ENCODE measurements at places on chromosomes 5 and 9.

GRCh38 chr9:5186416-5187169, 1.2 kb upstream of the INSL6 start:
- DNase-seq = peak; percentile 26

GRCh38 chr5:64971513-64971912, 202.8 kb downstream of the CWC27 start:
- DNase-seq = no peak

DNA sequence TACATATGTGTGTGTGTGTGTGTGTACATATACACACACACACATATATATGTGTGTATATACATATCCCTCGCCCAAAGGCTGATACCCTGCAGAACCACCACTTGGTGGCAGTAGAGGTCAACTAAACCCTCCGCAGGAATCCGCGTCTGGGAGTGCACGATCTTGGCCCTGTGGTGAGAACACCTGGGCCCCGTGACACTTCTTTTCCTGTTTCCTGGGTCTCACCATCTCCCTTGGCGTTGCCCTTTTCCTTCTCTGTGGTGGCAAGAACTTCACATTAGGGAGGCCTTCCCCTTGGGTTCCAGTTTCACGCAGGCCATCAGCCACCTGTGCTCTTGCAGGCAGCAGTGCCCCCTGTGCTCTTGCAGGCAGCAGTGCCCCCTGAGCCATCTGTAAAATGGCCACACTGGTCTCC, 8.2 kb downstream of the IL9 start:
- peak; percentile 29 for DNase-seq

DNA sequence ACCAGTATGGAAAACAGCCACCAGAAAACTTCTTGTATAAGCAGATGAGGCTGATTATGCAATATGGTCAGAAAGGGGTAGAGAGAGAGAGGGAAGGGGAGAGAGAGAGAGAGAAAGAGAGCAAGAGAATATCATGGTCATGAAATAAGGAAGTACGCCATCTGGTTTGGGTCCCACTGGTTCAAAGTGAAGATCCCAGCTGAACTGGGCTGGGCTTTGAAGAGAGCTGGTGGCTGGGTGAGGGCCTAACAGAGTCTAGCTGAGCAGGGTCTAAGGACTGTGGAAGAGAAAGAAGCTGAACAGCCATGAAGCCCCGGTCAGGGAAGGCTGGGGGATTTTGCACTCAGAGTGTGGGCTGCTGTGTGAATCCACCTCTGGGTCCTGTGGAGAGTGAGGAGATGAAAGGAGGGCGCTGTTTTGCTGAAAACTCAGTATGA, 14.6 kb downstream of the TRIM14 start:
- no peak for DNase-seq

DNA sequence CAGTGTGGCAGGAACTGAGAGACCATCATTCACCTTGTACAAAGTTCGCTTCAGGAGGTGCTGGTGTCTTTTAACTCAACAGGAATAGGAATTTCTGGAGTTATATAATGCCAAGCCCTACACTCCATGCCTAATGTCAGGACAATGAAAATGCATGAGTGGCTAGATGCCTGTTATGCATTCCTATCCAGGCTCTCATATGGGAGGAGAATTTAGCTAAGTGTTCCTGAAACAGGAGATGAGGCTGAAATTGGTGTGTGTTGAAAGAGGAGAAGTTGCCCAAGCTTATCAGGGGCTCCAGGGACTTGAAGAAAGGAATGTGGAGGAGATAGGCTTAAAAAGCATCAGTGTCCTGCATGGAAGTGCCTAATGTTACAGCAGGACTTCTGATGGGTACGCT, 26.8 kb upstream of the PRUNE2 start:
- DNase-seq = no peak

DNA sequence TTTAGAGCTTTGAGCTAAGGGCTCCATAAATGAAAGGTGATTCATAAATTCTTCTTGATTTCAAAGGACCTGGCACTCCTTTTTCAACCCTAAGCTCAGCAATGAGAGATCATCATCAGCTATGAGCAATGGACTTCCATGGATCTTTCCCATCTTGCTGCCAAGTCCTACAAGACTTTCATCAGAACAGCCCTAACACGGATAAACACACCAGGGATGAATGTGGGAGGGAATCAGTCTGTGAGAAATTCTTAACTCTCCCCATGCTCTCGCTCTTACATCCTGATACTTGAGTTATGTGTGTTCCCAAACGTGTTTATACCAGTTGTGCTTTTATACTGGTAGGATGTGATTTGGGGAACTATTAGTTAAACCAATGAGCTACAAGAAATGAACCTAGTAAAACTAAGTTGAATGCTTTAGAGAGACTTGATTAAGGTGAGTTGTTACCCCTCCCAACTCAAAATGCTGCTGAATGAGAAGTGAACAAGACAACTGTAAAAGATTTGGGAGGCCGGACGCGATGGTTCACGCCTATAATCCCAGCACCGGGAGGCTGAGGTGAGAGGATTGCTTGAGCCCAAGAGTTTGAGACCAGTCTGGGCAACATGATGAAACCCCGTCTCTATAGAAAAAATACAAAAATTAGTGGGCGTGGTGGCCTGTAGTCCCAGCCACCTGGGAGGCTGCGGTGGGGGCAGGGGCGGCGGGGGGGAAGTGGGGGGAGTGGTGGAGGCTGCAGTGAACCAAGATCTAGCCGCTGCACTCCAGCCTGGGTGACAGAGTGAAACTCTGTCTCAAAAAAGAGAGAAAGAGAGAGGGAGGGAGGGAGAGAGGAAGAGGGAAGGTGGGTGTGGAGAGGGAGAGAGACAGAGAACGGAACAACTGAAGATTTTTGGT, 5.2 kb upstream of the RPL26L1 start:
- DNase-seq = no peak

DNA sequence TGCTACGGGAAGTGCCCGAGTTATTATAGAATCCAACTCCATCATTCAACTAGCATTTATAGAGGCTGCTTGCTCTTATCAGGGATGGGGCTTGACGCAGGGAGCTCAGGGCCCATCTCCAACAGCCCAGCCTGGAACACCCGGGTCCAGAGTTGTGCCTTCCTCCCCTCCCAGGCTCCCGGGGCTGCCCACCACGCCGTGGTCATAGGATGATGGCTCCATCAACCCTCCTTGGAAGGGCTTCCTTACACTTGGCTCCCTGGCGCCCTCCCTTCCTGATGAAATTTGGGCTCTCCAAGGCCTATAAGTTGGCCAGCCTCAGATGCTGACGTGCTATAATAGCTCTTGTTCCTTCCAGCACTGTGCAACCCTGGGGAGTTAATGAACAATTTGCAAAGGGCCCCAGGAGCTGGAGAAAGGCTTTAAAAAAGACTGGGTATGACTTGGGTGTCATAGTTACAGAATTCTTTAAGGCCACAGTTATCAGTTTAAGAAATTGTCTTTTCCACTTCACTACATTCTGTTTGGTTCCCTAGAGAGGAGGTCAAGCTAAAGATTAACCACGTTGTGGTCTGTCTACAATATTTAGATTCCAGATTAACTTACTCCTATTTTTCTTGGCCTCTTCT, 42.5 kb upstream of the GADD45G start:
- no peak for DNase-seq

- no peak for DNase-seq
Measured at GRCh38 chr5:148491793-148492184, 108.0 kb downstream of the FBXO38 start.

DNA sequence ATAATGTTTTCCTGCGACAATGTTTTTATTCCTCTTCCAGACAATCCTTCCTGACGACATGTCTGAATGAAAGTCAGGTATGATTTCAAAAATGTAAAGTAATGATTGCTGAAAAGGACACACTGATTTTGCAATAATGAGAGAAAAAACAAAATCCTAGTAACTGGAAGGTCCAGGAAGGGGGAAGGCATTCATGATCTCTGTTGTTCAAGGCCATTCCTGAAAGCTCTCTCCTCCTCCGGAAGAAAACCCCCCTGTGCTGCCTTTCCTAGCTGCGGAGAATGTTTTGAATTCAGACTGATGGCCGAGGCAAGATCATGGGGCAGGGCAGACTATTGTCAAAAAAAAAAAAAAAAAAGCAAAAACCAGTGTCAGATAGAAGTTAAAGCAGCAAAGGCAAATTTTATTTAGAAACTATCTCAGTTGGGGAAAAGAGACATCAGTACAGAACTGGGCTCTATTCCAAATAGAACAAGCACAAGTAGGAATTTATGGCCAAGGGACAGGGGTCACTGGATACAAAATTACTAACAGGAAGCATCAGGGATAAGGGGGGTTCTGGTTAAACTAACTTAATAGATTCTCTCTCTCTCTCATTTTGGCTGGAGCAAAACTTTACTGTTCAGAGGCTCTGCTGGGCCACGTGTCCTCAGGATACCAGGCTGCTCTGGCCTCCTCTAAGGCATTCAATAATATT, 36.5 kb upstream of the CTSV start:
- DNase-seq = no peak

DNA sequence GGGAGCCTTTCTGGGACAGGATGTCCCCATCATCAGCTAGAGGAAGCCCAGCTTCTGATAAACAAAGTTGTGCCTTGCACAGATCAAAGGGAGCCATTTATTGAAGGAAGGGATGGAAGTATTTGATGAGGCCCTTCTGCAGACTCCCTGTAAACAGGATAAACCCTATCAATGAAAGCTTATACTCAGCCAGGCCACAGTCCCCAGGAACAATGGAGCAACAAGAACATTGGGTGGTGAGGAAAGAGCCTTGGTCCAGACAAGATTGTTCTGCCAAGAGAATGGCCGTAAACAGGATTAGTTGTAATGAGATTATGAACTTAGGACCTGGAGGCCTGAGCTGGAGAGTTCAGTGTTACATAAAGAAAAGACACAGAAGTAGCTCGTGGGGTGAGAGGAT, 40.5 kb upstream of the LIFR start:
- no peak for DNase-seq

DNA sequence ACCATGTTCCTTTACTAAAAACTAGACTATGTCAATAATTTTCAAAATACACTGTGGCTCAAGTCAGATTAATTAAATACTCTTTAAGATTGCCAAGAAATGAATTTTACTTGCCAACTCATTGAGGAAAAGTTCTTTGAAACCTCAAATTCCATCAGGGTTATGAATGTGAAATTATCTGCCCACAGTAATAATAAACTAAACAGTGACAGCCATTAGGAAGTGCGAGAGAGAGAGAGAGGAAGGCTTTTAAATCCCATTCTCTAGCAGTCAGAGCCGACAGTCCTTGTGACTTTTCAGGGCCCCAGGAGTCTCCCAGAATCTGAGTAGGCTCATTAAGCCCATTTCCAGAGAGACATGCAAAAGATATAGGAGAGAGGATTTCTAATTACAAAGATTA, 236.1 kb downstream of the MARCHF11 start:
- DNase-seq = no peak

GRCh38 chr5:140587495-140587894, 22.9 kb downstream of the SLC35A4 start:
- no peak for DNase-seq

Measured in stimulated activated CD8-positive, alpha-beta memory T cell treated with anti-CD3 and anti-CD28 coated beads, Interleukin-4, amount 100 ng/mL, for 1 hour (primary cell).